Fibroblast of skin of left biceps (primary cell): ENCODE measurements at places on chromosomes 5 and 9.

GRCh38 chr5:132162945-132163344, 64.7 kb downstream of the P4HA2 start:
- no peak for DNase-seq

GRCh38 chr5:1162751-1163150, 38.6 kb upstream of the SLC6A19 start:
- no peak for DNase-seq

- DNase-seq = no peak
Measured at GRCh38 chr9:82998409-82998808, 64.5 kb downstream of the RASEF start.

- no peak for DNase-seq
Measured at GRCh38 chr9:132762896-132763295, 92.6 kb downstream of the GTF3C4 start.

DNA sequence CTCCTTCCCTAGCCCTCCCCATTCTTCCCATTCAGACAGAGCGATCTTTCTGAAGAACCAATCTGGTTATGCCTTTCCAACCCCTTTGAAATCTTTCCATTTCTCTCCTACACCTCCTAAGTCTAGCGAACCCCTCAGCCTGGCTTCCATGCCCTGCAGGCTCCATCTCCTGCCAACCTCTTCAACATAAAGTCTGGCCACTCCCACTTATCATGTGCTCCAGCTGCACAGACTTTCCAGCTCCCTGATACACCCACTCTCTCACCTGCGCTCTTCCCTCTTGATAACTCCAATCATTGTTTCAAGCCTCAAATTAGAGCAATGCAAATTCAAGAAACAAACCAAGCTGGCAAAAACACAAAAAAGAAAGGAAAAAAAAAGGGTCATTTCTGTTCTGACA, 3.8 kb upstream of the ORM1 start:
- DNase-seq = no peak
